ENCODE measurements at places on chromosomes 7 and 10.

DNA sequence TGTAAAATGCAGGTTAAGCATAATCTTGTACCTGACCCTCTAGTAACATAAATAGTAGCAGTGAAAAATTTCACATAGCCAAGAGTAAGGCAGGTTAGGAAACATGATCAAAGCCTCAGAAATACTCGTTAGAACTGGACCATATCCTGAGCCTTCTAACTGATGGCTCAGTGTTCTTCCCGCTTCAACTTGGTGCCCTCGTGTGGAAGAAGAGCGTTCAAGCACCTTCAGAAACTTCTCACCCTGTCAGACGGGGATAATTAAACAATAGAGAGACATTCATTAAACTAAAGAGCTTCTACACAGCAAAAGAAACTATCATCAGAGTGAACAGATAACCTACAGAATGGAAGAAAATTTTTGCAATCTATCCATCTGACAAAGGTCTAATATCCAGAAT lies 124.5 kb downstream of the MYOF start:
- no peak for DNase-seq

DNA sequence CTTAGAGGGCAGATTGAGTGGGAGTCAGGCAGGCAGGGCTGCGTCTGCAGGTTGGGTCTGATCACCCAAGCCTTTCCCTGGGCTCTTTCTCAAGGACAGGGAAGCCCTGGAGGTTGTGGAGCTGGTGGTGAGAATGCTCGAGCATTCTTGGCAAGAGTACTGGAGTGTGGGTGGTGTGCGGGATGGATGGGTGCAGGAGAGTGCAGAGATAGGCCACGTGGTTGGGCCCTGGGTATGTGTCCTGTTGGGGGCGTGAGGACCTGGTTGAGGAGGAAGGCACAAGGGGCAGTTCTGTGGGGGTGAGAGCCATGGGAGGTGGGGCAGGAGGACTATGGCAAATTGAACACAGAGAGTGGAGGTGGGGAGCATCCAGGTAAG lies 135.9 kb downstream of the PTPN20 start:
- DNase-seq, result no peak

- no peak for DNase-seq
Measured at GRCh38 chr7:101557978-101558741, 70.9 kb downstream of the MYL10 start.

- no peak for DNase-seq
Measured at GRCh38 chr7:511476-512145, 8.0 kb downstream of the PDGFA start.

All from stimulated activated CD4-positive, alpha-beta T cell treated with anti-CD3 and anti-CD28 coated beads, Interleukin-15, amount 100 ng/mL, for 1 hour (primary cell).